Dermis blood vessel endothelial cell (primary cell): ENCODE measurements at places on chromosomes 12 and 14. TPM values are rescaled to one million over a fixed set of nuclear protein-coding genes. Genes with fewer than 3 reads are reported as not detected.

SDSL gene
- total RNA-seq, result 2.4 and 3.3 TPM in 2 replicates

CLEC12A gene
- total RNA-seq, result not detected in 2 replicates

DNA sequence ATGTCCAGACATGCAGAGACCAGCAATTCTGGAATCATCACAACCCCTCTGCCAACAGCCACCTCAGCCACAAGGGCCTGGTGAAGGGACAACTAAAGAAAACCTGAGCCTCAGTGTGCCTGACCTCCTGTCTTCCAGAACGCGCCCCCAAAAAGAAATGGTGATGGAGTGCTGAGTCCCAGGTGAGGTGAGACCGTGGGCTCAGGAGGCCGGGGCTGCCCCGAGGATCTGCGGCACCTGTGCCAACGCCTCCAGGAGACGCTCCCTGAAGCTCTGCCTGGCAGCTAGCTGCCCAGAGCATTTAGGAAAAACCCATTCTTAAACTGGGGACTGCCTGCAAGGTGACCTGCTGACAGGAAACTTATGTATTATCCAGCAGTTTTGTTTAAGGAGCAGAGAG lies 51.2 kb downstream of the CDC42BPB start:
- no peak for DNase-seq

GRCh38 chr12:117282490-117282889 lies 78.9 kb downstream of the NOS1 start:
- no peak for DNase-seq

GRCh38 chr14:60332869-60333268 lies 83.8 kb downstream of the PPM1A start:
- DNase-seq, result no peak
